ENCODE measurements at places on chromosomes 1 and 21.
A peak's percentile ranks its signal among the peaks of the same experiment; 100 is the strongest.

- DNase-seq = no peak
Observed at GRCh38 chr1:109570414-109570813, 22.0 kb downstream of the GNAI3 start.

GRCh38 chr1:206727981-206728696 lies 42.4 kb upstream of the IL19 start:
- DNase-seq = no peak

- DNase-seq = no peak
Observed at GRCh38 chr1:237384213-237384612, 342.2 kb downstream of the RYR2 start.

DNA sequence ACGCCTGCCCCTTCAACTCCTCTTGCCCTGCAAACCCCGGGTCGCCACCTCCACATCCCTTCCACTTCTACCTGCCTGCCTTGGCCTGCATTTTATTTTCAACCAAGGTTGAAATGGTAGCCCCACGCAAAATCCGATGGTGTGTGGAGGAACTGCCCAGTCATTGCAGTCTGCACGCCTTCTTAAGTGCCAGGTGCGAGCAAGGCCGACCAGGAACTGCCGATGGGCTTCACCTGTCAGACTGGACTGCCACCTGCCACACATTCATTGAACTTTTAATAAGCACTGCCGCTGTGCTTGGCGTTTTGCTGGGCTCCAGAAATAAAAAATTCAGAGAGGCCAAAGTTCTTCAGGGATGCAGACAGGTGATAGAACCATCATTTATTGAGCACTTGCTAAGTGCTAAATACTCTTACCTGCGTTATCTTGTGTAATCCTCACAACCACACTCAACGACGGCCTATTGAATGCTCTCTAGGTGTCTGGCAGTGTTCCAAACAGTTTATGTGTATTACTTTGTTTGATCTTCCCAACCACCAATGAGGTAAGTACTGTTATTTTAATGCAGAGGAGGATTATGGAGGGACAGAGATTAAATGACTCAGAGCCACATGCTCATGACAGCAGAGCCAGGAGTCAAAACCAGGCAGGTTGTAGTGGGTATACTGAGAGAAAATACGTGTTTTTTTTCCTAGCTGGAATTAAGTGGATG lies 36.2 kb downstream of the CACHD1 start:
- DNase-seq = no peak

- no peak for DNase-seq
Observed at GRCh38 chr1:30652152-30652841, 71.1 kb downstream of the MATN1 start.

GRCh38 chr1:161185732-161186311 lies 8.5 kb upstream of the B4GALT3 start:
- DNase-seq = peak; percentile 38
